Muscle of back (tissue), 13 donors: ENCODE measurements at places on chromosomes 11 and 22.
A peak's percentile ranks its signal among the peaks of the same experiment; 100 is the strongest.

GRCh38 chr22:27581688-27582087 is 219.9 kb downstream of the MN1 start:
- peak; percentile 96 for DNase-seq

DNA sequence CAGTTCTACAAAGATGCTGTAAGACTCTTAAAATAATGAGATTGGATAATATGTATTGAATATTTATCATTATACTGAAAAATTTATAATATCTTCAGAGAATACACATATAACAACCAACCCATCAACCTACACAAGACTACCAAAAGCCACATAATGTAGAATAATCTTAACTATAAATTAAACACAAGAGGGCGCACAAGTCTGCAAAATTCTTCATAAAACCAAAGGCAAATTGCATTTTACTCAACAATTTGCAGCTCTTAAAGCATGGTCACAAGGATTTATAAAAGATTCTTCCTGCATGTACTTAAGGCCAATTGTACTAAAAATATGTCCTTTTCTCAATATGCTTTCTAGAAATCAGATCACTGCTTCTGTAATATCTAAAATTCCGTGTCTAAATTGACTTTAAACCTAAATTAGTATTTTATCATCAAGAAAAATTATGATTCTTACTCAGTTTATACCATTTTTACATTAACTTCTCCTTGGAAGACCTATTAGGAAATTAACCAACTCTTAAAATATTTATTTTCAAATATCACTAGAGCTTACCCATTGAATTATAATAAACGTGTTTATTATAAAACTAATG is 79.0 kb downstream of the TTC28 start:
- peak; percentile 60 for DNase-seq

DNA sequence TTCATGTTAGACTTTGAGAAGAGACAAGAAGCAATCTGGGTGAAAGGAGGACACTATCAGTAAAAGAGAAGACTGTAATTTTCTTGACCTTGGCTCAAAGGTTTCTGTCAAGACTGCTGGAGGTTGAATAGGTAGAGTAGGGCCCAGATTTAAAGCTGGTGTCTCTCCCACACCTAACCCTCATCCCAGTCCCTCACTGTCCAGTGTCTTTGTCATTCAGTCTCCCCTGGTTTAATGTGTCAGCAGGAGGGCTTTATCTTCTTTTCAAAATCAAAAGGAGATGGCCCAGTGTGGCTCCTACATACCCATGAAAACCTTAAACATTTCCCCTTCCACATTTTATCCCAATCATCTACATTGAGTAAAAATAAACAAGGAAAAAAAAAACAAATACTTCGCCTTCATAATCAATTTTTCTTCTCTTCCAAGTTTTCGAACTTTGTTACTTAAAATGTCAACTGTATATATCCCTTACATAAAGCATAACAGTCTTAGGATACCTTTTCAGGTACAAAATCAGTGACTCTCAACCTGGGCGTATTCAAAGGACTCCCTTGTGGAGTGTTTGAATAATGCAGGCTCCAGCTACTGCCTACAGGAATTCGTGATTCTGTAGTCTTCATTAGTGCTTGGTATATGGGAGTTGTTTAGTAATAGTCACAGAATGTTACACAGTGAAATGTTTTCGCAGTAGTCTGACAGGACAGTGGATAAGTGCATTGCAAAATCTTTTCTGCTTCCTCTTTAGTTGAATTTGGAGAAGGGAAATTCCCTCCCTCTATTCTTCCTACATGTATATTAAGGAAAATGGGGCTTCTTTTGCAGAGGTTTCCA is 87.2 kb downstream of the FAT3 start:
- no peak for DNase-seq

- DNase-seq, result no peak
Measured at GRCh38 chr11:12876988-12877387, 132.1 kb upstream of the RASSF10 start.

DNA sequence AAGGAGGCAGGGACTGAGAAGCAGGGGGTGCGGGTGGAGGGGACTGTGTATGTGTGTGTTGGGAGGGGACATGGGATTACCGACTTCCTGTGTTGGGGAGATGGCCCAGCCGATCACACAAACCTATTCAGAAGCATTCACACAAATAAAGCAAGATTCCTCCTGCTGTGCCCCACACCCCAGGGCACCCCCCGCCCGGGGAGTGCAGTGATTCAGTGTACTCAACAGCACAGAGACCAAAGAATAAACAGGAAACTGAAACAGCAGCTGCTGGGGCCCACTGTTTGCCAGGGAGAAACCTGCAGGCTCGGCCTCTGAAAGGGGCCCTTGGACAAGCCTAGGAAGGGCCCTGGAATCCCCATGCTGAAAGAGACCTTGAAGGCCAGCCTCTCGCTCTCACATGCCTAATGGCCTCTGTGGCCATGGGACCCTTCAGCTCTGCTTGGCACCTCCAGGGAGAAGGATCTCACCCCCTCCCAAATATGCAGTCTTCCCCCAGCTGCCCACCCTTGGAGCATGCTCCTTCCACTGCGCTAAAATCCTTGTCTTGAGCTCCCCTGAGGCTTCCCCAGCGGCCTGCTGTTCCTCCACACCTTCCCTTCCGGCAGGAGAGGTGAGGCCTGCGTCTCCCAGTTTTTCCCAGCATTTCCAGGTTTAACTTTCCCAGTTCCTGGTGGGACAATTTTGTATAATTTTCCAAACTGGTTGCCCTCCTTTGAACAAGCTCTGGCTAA is 72.9 kb downstream of the CSNK2A3 start:
- no peak for DNase-seq

DNA sequence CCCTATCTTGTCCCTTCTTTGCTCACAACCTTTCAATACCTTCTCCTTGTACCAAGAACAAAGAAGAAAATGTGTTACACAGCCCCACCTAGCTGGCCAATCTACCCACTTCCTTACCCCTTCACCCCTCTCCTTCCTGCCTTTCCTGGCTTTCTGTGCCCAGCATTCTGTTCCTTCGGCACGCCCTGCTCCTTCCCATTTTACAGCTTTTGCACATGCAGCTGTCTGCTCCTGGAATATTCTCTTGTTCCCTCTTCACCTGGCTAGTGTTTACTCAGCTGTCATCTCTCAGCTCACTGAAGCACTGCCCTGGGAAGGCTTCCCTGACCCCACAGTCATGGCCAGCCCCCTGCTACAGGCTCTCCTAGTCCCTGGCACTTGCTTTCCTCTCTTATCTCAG is 30.7 kb downstream of the SERPINH1 start:
- DNase-seq, result no peak

DNA sequence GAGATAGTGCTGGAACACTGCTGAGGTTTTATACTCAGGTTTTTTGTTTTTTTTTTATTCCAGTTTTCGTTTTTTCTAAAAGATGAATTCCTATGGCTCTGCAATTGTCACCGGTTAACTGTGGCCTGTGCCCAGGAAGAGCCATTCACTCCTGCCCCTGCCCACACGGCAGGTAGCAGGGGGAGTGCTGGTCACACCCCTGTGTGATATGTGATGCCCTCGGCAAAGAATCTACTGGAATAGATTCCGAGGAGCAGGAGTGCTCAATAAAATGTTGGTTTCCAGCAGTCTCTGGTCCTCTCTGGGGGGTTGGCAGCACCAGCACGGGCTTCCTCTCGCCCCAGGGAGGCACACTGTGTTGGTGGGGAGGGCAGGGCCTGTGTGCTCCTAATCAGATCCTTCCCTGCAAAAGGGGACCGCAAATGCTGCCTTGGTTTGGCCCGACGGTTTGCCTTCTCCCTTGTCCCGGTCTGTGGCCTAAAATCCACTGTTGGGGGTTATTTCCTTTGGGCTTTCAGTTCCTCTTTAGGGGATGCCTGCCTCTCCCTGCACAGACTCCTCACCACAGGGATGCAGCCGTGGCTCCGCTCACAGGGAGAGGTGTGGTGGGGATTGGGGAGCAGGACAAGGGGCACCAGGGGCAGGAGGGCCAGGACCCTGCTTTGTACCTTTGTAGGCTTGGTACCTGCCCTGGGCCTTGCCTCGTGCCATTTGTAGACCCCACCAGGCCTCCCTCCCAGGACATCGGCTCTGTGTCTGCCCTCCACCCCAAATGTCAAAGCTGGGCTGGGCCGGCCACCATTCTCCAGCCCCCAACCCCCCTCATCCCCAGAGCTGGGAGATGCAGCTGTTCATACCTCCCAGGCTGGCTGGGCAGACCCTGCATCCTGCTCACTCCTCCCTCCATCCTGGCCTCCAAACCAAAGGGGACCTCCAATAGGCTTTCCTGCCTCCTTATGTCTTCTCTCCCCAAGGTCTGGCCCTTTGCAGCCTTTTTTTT is 13.5 kb downstream of the MCAT start:
- no peak for DNase-seq

- peak; percentile 57 for DNase-seq
Measured at GRCh38 chr11:91981995-91982394, 242.6 kb upstream of the FAT3 start.

DNA sequence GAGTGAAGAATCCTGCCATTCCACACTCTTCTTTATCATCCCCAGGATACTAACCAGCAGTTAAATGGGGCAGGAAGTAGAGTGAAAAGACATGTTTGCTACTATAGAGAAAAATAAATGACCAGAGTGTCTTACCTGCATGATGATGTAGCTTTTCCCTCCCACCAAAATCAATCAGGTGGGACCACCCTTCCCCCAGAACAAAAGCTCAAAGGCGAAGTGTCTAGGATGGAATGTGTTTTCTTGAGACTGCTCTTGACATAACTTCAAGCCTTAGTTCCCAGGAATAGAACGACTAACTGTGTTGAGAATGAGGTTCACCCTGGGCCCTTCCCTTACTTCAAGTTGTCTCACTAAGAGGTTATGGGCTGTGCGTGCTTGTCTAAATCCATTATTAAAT is 339.2 kb upstream of the CCDC90B start:
- DNase-seq, result no peak

- DNase-seq, result no peak
Measured at GRCh38 chr11:15622231-15622890, 507.6 kb downstream of the INSC start.

- no peak for DNase-seq
Measured at GRCh38 chr11:75582506-75582894, 20.4 kb downstream of the SERPINH1 start.

- DNase-seq, result no peak
Measured at GRCh38 chr22:44437216-44438055, 60.6 kb downstream of the RTL6 start.

DNA sequence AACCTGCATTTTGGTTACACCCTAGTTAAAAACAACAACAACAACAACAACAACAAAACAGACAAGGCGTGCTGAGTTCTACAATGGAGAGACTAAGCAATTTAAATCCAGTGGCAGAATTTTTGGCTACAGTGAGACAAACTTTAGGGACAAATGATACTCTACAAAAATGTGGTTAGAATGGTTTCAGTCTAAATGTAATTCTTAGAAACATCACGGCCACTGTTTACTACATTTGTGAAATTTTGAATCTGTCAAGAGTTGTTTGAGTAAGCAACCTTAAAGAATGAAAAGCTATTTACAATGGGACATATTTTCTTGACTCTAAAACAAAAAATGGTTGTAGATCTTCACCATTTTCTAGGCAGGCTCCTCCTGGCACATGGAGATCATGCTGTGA is 259.4 kb downstream of the SWAP70 start:
- no peak for DNase-seq

- DNase-seq, result no peak
Measured at GRCh38 chr11:79412761-79413160, 28.1 kb downstream of the TENM4 start.

- DNase-seq, result no peak
Measured at GRCh38 chr11:90223248-90223585, 368 bp upstream of the CHORDC1 start.

GRCh38 chr22:47308886-47309285 is 546.4 kb downstream of the TBC1D22A start:
- no peak for DNase-seq

GRCh38 chr11:33932721-33933120 is 40.8 kb upstream of the LMO2 start:
- DNase-seq, result no peak
